Mesendoderm (in vitro differentiated cells): ENCODE measurements at places on chromosomes 11 and 22.

- DNase-seq = no peak
Measured at GRCh38 chr11:92540096-92540495, 315.5 kb downstream of the FAT3 start.

DNA sequence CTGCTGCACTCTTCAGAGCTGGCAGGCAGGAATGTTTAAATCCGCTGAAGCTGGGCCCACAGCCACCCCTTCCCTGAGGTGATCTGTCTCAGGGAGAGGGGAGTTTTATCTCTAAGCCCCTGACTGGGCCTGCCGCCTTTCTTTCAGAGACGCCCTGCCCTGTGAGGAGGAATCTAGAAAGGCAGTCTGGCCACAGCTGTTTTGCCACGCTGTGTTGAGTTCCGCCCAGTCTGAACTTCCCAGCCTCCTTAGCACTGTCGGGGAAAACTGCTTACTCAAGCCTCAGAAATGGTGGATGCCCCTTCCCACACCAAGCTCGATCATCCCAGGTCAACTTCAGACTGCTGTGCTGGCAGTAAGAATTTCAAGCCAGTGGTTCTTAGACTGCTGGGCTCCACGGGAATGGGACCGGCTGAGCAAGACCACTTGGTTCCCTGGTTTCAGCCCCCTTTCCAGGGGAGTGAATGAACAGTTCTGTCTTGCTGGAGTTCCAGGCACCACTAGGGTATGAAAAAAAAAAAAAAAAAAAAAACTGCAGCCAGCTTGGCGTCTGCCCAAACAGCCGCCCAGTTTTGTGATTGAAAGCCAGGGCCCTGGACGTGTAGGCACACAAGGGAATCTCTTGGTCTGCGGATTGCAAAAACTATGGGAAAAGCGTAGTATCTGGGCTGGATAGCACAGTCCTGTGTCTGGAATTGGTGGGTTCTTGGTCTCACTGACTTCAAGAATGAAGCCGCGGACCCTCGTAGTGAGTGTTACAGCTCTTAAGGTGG, 127.4 kb downstream of the SPON1 start:
- DNase-seq = no peak

GRCh38 chr11:61082931-61083531, 19.3 kb upstream of the CD5 start:
- no peak for DNase-seq

GRCh38 chr11:67382276-67383136, 9.1 kb upstream of the CLCF1 start:
- DNase-seq = peak; percentile 80

GRCh38 chr22:23677701-23677995, 13.2 kb upstream of the RGL4 start:
- no peak for DNase-seq
